ENCODE measurements at places on chromosomes 3 and 15.

GRCh38 chr3:41502023-41502422, 302.7 kb downstream of the CTNNB1 start:
- DNase-seq: no peak

DNA sequence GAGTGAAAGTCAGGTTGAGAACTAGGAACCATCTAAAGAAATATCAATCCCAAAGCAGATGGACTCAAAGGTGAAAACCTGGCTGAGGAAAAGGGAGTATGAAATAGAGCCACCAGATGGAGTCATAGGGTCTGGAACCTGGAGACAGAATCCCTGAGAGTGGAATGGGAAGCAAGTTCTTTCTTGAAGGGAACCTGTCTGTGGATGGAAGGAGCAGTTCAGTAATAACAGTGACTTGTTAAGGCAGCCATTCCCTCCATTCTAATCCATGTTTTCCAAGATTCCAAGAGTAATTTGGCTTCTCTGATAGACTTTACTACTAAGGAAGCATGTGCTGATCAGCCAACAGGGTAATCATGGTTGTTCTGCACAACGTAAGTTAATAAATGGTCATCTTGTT, 22.5 kb upstream of the AQP9 start:
- DNase-seq: peak; percentile 17

DNA sequence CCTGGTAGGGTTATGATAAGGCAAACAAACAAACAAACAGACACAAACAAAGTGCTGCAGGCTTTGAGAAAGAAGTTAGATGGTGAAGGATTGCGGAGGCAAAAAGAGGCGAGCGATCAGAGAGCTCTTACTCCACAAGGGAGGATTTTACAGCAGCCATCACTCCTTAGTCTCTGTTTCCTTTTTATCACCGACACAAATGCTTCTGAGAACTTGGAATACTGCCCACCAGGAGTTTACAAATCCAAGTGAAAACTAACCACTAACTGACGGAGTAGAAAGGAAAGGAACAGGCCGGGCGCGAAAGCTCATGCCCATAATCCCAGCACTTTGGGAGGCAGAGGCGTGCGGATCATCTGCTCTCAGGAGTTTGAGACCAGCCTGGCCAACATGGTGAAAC, 35.6 kb upstream of the GPR160 start:
- DNase-seq: no peak

- DNase-seq: peak; percentile 77
These were observed 14.5 kb upstream of the PLD1 start for GRCh38 chr3:171824824-171825221.

GRCh38 chr3:107662124-107662507, 139.4 kb downstream of the BBX start:
- peak; percentile 56 for DNase-seq

Measured in M059J (cell line).